ENCODE measurements at places on chromosomes 12 and 14.

- DNase-seq, result no peak
These were observed 1553.8 kb upstream of the FLRT2 start for GRCh38 chr14:83975841-83976770.

DNA sequence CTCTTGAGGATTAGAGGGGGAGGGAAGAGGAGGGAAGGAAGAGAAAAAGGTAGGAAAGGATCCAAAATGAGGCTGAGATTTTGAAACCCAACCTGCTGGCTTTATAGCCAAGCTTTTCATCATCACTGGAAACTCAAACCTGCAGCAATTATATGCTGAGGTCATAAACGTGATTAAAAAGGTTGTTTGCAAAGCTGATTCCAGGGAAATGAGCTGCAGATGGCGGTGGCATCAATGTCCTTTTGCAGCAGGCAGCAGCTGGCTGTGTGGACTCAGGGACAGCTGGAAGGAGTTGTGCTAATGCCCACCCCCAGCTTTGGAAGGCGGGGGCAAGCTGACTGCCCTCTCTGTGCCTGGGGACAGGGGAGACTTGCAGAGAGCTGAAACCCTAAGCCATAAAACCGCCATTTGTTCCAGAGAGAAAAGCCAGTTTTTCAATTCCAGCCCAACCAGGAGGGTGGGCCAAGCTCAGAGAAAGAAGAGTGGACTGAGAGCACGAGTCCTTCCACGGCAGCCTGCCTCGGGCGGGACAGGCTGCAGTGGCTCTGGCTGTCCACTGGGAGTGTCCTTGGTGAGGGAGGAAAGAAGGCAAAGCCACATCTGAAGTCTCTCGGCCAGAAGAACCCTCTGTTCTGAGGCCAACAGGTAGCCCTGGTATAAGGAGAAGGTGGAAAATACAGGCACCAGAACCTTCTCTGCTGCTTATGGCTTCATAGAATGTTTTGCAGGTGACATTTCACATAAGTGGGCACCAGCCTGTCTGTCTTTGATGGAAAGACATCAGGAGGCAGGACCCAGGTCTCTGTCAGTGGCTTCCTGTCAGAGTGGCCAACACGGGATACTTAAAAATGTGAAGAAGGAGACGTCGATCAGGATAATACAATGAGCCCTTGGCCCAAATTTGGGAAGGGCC is 90.7 kb downstream of the SINHCAF start:
- DNase-seq, result no peak

DNA sequence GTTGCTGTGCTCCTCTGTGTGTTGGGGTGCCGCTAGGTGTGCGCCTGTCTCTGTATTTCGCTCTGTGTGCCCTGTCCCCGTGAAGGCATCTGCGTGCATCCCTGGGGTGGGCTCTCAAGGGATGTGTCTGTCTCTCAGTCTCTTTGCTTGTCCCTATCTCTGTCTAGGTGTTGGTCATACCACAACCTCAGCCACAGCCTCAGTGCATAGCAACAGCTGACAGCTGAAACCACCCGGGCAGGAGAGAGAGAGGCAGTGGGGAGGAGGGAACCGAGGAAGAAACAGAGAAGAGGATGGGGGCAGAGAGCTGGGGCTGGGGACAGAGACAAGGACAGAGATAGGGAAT is 953 bp upstream of the NXPH4 start:
- no peak for DNase-seq

DNA sequence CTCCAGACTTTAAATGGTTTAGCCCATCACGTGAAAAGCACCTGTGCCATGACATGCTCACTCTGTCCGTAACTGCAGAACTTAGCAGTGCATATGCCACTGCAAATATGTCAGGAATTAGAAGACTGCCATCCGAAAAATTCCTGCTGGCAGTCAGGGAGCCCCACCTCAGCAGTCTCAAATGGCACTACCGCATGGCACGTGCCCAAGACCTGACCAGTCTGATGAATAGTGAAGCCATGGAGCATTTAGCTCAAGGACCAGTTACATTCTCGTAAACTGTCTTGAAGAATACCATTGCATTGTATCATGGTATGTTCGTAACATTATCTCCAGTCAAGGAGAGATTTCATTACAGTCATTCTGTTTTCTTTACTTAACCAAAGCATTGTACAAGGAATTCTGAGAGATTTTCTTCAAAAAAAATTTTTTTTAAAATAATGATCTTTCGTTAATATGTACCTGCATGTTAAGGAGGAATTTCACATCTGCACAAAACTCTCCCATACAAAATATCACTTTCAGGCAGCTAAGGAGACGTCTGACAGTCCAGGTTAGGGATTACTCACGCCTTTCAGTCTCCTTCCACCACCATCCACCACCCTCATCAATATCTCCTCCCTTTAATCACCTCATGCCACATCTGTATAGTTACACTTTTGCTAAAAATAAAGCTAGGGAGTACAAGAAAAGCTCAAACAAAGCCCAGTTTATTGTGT is 138.5 kb downstream of the ANO2 start:
- DNase-seq, result no peak

GRCh38 chr12:41302979-41303403 is 114.9 kb downstream of the PDZRN4 start:
- no peak for DNase-seq

DNA sequence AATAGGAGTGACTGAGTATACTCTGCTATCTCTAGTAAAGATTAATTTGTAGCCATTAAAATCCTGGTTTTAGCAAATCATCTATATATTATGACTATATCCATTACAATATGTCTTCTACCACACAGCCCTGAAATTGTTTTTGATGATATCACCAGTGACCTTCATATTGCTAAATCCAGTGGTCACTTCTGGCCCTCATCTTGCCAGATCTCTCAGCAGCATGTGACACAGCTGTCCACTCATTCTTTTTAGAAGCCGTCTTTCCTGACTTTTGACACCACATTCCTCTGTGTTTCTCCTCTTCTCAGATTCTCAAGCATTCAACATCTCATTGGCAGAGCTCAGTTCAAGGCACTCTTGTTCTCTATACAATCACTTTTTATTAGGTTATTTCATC is 54.9 kb downstream of the CPNE8 start:
- DNase-seq, result no peak

DNA sequence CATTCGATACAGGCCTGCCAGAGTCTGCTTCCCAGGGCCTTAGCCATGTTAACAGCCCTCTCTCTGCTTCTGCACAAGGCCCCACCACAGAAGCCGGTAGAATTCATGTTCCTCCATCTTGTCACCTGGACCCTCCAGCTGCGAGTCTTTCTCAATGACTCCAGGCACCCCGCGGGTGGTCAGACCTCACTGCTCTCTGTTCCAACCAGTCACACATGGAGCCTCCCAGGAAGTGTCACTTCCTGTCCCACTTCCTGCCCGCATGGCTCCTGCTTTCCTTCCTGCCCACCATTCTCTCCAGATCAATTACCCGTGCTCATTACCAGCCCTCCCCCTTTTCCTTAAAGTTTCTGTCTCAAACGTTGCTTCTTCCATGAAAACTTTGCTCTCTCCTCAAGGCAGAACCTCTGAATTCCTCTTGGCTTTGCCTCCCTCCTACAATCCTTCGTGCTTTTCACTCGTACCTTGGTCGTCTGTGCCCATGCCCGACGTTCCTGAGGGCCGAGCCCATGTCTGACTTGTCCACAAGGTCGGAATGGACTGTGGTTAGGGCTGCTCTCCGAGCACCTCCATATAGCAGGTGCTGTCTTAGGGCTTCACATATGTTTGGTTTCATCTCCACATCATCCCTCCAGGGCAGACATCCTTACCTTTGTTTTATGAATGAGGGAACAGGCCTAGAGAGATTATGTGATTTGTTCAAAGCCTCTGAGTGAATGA is 172.1 kb downstream of the TSPAN9 start:
- no peak for DNase-seq

- no peak for DNase-seq
These were observed 50.3 kb downstream of the HECTD4 start for GRCh38 chr12:112331886-112332285.

DNA sequence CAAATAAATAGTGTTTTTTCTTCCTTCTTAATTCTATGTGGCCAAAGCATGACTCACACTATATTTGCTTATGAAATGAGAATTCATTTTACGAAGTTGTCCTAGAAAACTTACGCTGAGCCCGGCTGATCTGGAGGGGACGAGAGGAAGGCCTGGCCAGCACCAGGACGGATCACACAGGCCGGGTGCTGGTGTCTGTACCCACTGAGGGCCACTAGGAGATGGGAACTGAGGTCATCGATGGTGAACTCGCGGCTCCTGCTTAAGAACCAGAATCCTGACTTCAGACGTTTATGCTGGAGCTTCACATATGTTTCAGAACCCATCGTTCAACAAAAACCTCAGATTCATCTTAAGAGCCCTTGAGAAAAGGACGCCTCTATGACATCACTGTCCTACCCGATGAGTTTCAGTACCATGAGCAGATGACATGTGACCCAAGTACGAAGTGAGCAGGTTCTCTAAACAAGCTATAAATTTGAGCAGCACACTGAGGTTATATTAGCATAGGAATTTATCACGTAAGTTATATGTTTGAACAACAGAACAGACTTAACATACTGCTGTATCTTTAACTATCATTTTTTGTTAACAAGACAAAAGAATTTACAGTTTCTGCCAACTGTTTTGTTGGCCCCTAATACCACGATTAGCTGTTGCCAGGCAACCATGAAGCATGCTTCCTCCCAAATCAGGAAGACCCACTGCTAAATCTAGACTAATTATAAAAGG is 111.9 kb downstream of the FOXN3 start:
- DNase-seq, result peak; percentile 76

DNA sequence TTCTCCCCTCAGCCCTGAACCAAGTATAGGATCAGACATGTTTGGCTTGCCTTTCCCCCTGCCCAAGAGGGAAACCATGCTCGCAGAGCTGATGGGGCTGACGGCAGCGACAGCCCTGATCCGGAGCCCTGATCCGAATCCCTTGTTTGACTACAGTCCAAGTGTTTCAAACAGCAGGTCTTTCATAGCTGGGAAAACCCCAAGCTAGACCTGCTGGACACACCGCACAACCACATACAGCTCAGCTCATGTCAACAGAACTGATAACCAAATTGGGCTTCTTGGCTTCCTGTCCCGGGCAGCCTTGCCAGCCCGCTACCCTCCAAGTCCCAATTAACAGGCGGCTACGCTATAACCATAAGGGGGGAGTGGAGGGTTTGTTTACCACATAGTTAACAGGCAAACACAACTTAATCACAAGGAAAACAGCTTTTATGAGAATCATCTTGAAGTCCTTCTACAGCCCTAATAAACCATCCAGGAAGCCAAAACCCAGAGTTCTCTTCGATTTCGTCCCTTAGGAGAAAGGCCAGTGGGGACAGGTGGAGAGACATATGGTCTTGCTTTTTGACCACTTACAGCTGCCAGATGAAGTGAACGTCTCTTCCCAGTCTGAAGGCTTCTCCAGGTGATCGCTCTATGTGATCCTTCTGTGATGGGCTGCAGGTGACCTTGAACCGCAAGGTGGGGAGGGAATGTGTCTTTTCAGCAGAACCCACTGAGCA is 64.5 kb upstream of the MANSC4 start:
- no peak for DNase-seq

- DNase-seq, result no peak
These were observed 485.4 kb upstream of the CCDC196 start for GRCh38 chr14:66000766-66001165.

DNA sequence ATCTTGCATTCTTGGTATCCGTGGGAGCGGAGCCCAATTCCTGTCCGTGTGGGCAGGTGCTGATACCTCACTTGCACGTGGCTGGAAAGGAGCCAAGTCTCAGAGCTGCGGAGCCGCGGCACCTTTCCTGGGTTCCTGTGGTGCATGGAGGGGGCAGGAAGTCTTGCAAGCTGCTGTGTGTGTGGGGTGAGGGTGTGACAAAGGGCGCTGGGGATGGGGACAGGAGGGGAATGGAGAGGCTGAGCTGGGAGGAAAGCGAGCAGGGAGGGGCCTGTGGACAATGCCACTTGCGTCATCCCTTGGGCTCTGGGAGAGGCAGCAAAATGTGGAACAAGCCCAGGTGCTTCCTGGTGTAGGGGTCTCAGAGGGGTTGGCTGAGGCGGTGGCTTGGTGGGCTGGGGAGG is 86.7 kb downstream of the CALM1 start:
- DNase-seq, result peak; percentile 69

GRCh38 chr14:81384900-81385299 is 15.2 kb downstream of the STON2 start:
- DNase-seq, result no peak

DNA sequence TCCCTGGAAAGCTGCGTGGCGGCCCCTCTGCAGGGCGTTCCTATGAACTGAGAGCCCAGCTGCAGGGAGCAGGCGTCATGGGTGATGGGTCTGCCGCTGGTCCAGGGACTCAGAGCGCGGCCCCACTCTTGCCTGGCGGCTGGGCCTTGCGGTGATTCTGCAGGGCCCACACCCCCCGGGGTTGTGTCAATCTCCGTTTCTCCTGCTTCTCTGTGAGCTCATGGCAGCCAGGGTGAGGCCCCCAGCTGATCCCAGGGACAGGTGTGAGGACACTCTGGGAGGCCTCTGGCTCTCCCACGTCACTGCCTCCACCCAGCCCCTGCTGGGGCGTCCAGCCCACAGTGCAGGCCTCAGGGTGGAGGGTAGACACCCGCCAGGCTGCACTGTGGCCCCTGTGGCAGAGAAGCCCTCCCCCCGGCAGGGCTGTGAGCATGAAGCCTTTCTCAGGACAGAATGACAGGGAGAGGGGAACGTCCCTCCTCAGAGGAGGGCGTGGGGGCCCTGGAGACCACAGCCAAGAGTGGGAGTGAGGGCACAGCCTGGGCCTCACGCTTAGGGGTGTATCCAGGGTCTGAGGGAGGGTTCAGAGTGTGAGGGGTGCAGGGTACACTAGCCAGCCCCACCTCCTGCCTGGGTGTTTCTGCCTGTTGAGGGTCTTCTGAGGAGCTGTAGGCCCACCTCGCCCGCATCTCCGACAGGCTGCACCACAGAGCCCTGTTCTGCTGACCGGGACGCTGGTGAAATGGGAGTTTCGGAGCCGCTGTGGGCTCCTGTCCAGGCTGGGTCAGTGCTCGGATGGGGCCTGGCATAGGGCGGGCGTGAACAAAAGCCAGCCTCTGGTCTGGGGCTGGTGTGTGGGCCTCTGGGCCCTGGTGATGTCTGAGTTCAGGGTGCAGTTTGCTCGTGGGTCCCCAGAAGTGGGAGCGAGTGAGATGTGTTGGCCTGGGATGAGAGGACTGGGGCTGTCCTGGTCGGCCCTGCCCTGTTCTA is 26.7 kb upstream of the CRIP2 start:
- DNase-seq, result no peak

DNA sequence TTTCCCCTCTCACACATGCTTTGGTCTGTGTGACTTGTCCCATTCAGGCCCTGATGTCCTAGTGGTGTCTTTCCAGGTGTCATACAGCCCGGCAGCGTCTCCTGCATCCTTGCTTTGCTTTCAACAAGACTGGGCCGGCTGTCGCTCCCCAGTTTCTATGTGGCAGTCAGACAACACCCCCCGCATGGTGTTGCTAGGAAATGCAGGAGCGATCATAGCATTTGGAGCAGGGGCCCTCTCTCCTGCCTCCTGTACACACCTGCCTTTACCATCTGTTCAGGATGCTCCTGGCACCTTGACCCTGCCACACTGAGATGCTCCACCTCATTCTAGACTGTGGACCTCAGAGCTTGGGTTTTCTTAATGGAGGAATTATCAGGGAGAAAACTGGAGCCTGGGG is 29.5 kb downstream of the CACNA1C start:
- DNase-seq, result no peak

Measured in DMS79 (cell line).